ENCODE measurements at places on chromosomes 4 and X.

DNA sequence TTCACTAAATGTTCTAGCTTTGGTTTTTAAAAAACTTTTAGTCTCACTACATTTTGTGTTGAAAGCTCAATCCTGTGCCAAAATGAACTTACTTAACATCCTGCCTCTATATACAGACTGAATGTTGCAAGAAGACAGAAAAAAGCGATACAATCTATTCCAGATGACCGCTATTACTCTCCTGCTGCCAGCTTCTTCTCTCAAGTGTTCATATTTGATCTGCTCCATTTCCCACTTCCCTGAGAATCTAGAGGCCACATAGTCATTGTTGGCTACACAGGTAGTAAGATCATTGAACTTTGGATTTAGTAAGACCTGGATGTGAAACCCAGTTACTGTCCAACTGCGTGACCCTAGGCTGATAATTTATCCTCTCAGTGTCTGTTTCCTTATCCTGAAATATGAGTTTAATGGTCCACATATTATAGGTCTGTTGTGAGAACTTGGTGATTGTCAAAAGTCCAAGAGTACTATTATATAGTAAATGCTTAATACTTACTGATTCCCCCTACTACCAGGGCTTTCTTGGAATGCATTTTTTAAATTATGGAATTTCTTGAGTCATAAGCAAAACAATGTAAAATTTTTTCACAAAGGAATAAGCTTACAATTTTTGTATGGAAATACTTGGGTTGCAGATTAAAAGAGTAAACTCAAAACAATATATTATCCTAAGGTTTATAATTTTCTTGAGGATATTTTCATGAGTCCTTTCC lies 976.8 kb upstream of the ADGRL3 start:
- DNase-seq = no peak

GRCh38 chrX:37755025-37755424 lies 24.8 kb upstream of the CYBB start:
- DNase-seq = no peak

GRCh38 chr4:23584024-23584423 lies 305.8 kb downstream of the PPARGC1A start:
- DNase-seq = no peak

GRCh38 chrX:139094671-139095592 lies 383.4 kb upstream of the FGF13 start:
- no peak for DNase-seq

GRCh38 chr4:147547314-147548056 lies 66.6 kb downstream of the EDNRA start:
- DNase-seq = no peak

- DNase-seq = no peak
These were observed 25.9 kb downstream of the SMIM31 start for GRCh38 chr4:164779811-164780216.

GRCh38 chr4:175758050-175759024 lies 53.7 kb downstream of the GPM6A start:
- DNase-seq = no peak

DNA sequence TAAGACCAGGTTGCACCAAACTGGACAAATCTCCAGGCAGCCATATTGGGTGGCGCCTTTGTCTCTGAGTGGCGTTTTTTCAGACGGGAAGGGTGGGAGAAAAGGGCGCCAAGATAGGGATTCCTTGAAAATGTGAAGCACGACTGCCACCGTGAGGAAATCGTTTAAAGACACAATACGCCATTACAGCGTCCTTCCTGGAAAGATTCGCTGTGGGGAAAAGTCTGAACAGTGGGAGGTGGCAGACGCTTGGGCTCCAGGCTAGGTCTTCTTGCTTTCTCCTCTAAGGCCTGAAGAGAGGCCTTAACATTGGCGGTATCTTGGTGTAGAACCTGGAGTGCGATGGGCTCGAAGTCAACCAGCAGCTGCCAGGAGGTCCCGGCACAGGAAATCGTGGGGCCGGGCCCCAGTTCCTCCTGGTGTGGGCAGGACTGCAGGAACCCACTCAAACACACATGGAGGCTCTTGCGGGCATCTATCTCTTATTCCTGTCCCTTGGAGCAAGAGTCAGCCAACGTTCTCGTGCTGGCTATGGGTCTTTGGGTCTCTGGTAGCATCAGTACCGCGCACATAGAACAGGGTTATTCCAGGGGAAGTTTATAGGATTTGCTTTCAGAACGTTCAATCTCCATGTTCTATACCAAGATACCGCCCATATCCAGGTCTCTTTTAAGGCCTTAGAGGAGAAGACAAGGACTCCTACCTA lies 208.8 kb downstream of the OR13H1 start:
- DNase-seq = peak; percentile 85

DNA sequence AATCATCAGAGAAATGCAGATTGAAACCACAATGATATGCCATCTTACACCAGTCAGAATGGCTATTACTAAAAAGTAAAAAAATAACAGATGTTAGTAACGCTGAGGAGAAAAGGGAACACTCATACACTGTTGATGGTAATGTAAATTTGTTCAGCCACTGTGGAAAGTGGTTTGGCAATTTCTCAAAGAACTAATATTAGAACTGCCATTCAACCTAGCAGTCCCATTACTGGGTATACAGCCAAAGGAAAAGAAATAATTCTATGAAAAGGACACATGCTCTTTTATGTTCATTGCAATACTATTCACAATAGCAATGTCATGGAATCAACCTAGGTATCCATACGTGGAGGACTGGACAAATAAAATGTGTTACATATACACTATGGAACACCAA lies 566.3 kb downstream of the STPG2 start:
- DNase-seq = no peak

DNA sequence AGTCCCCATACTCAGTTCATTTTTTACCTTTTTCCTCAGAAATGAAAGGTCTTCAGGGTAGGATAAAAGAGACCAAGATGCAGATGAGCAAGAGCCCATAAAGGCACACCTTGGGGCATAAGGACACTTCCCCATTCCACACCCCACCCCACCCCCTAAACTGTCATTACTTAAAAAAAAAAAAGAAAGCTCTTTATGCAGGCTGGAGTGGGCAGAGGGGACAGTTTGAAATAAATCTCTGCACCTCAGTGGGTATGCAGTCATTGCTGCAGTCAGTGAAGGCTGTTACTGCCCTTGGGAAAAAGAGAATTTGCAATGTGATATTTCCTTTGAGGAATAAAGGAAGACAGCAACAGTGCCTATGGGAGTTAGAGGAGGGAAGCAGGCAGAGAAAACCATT lies 137.5 kb downstream of the ANK2 start:
- DNase-seq = no peak

DNA sequence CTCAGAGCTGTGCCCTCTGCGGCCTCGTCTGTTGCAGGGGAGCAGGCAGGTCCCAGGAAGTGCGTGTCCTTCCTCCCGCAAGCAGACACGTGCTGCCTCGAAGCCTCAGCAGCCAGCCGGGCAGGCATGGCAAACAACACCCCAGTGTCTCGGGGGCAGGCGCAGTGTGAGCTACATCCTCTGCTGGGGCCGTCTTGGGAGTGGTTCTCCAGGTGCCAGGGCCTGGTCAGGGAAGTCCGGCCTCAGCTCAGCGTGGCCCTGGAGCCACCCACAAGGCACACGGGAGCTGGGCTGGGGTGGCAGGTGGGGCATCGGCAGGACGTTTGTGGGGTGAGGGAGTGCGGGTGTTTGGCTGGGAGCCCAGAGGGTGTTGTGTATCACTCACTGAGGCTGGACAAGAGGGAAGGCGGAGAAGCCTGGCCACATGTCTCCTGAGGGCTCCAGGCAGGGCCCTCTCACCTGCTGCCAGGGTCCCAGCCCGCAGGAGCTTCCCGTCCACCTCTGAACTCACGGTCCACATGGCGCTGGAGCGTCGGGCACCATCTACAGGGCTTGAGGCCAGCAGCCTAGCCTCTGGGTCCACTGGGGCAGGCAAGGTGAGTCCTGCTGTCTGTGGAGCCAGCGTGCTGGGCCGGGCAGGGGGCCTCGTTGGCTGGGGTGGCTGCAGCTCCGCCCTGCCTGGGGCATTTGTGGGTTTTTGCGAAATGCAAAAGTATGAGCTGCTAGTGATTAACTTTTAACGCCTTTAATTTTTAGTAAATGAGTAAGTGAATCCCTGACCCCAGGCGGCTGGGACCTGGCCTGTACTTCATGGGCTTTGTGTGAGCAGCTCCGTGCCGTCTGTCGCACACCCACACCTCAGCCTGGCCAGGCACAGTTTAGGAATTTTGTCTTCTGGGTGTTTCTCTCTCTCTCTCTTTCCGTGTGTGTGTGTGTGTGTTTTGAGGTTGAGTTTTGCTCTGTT lies 17.3 kb upstream of the UVSSA start:
- DNase-seq = no peak

GRCh38 chr4:183355405-183355804 lies 33.2 kb upstream of the CLDN24 start:
- no peak for DNase-seq

GRCh38 chr4:159105761-159106243 lies 2.9 kb downstream of the RAPGEF2 start:
- DNase-seq = no peak

GRCh38 chr4:25958110-25958509 lies 44.1 kb downstream of the SMIM20 start:
- no peak for DNase-seq

- no peak for DNase-seq
These were observed 850 bp upstream of the CXCL3 start for GRCh38 chr4:74039315-74039763.

DNA sequence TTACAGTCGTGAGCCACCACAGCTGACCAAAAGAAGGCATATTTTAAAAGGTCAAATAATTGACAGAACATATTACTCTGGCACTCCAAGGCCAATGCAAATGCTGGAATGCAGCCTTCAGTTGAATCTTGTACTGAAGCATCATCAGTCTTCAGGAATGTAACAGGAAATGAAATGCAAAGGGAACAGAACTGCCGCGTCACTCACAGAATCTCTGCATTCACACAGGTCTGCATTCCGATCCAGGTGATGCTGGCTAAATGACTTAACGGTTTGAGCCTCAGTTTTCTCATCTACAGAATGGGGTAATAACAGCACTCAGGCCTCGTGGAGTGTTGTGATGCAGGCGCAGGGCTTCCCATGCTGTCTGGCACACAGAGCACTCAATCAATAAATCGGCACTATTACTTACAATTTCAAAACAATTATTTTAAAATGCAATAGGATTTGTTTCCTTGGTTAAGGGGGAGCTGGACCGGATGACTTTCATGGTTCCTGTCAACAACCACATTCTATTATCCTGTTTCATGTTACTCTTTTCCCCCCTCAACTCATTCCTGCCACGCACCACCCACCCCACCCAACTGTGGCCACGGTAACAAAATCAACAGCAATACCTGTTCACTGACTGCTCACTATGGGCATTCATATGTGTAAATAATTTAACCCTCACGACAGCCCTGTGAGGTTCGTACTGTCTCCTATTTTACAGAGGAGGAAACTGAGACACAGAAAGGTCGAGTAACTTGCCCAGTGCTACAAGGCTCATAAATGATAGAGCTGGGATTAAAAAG lies 32.4 kb downstream of the IGFBP7 start:
- DNase-seq = no peak

GRCh38 chr4:121686255-121686654 lies 10.5 kb downstream of the ANXA5 start:
- DNase-seq = no peak

- no peak for DNase-seq
These were observed 110.5 kb downstream of the PCDH18 start for GRCh38 chr4:137421796-137422195.

All from activated CD8-positive, alpha-beta memory T cell treated with anti-CD3 and anti-CD28 coated beads for 24 hours (primary cell).